SJSA1 (cell line): ENCODE measurements at places on chromosomes 1 and 21. TPM values are rescaled to one million over a fixed set of nuclear protein-coding genes. Genes with fewer than 3 reads are reported as not detected.

S100A7A gene
- total RNA-seq: not detected in 2 replicates

S100A8 gene
- total RNA-seq: not detected in 2 replicates

OR2T2 gene
- not detected in 2 replicates for total RNA-seq

GRCh38 chr1:229028544-229028943, 242.4 kb upstream of the RAB4A start:
- H3K27me3 ChIP-seq: no peaks in the 10 kb centered on the region
- no peaks in the 10 kb centered on the region for H3K36me3 ChIP-seq
- peaks cover 21% of the 10 kb centered on the region for H3K4me1 ChIP-seq
- DNase-seq: no peak
- no peak overlapping the region for H3K27ac ChIP-seq

AQP10 gene
- not detected in 2 replicates for total RNA-seq

KRTAP8-1 gene
- not detected in 2 replicates for total RNA-seq

DNA sequence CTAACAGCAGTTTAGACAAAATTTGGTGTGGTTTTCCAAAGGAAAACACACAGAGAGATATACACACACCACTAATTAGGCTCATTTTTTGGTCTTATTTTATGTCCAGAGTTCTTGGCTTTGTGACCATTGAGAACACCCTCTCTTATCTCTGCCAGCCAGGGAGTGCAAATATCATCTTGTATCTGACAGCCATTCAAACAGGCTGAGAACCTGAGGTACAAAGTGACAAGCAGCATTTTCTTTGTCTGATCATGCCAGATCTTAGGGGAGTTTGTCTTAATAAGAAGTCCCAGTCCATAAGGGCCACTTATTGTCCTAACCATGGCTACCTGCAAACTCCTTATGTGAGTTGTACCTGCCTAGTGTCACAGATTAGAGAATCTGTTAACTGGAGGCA, 1165.2 kb downstream of the BRINP3 start:
- no peaks in the 10 kb centered on the region for H3K36me3 ChIP-seq
- H3K4me1 ChIP-seq: no peaks in the 10 kb centered on the region
- H3K4me3 ChIP-seq: no peak overlapping the region
- H3K27me3 ChIP-seq: no peaks in the 10 kb centered on the region
- no peak overlapping the region for H3K27ac ChIP-seq

GRCh38 chr1:194929357-194929756, 1678.9 kb downstream of the KCNT2 start:
- H3K4me1 ChIP-seq: no peaks in the 10 kb centered on the region
- H3K27ac ChIP-seq: no peak overlapping the region
- no peak overlapping the region for H3K4me3 ChIP-seq
- H3K36me3 ChIP-seq: no peaks in the 10 kb centered on the region
- DNase-seq: no peak

DNA sequence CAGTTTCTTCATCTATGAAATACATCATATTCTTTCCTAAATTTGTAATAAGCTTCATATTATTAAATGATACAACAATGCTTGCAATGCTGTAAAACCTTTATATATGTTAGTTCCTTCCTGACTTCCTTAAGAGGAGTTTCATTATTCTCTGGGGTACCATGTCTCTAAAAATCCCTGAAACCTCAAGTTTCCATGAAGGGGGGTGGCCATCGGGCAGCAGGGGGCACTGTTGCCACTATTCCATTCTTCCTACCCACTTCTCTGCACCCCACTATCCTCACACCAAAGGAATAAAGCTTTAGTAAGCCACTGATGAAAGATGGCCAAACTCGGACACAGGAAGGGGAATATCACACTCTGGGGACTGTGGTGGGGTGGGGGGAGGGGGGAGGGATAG, 9.0 kb upstream of the DMRTB1 start:
- no peaks in the 10 kb centered on the region for H3K27me3 ChIP-seq
- H3K36me3 ChIP-seq: no peaks in the 10 kb centered on the region
- H3K4me1 ChIP-seq: peaks cover 29% of the 10 kb centered on the region
- no peak for DNase-seq
- H3K4me3 ChIP-seq: no peak overlapping the region

RGS8 gene
- 0.37 TPM in 1 of 2 replicates, not detected in the other for total RNA-seq

DNA sequence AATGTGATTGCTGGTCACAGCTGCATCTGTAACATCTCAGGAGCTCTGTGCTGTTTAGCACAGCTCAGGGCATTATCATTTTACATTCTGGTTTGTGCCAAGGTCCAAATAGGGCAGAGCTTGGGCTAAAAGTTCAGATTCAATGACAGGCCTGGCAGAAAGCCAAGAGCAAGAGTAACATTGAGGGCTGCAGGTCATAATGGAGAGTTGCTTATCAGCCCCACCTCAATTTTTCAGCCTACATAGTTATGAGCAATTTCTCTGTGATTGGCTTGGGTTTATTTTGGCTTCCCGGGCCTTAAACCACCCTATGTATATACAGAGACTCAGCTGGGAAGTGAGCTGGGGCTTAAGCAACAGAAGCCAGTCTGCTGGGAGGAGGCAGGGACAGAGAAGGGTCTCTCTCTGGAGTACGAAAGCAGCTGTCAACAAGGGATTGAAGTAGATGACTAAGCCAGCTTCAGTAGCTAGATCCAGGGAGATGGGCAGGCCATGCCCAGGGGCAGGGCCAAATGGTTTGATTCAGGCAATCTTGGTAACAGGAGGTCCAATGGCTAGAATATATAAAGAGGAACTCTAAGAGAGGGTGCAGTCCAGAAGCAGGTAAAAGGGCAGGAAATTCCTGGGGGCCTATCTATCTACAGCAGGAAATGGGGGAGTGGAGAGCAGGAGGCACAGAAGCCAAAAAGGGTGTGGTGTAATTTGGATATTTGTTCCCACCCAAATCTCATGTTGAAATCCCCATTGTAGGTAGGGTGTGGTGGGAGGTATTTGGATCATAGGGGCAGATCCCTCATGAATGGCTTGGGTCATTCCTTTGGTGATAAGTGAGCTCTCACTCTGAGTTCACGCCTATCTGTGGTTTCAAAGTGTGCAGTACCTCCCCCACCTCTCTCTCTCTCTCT, 49.0 kb downstream of the BRINP2 start:
- no peak for DNase-seq
- H3K27me3 ChIP-seq: no peaks in the 10 kb centered on the region
- H3K27ac ChIP-seq: no peak overlapping the region
- no peaks in the 10 kb centered on the region for H3K4me1 ChIP-seq

- H3K27ac ChIP-seq: no peak overlapping the region
- H3K27me3 ChIP-seq: no peaks in the 10 kb centered on the region
- DNase-seq: no peak
- no peak overlapping the region for H3K4me3 ChIP-seq
- H3K36me3 ChIP-seq: peaks cover 17% of the 10 kb centered on the region
These were observed 76.7 kb downstream of the ASH1L start for GRCh38 chr1:155485945-155486344.

SLC26A9 gene
- not detected in 2 replicates for total RNA-seq

C8A gene
- total RNA-seq: not detected in 2 replicates

GRCh38 chr1:211939876-211940468, 95.4 kb downstream of the INTS7 start:
- H3K4me1 ChIP-seq: no peaks in the 10 kb centered on the region
- no peaks in the 10 kb centered on the region for H3K27me3 ChIP-seq
- no peak overlapping the region for H3K27ac ChIP-seq
- DNase-seq: no peak

DNA sequence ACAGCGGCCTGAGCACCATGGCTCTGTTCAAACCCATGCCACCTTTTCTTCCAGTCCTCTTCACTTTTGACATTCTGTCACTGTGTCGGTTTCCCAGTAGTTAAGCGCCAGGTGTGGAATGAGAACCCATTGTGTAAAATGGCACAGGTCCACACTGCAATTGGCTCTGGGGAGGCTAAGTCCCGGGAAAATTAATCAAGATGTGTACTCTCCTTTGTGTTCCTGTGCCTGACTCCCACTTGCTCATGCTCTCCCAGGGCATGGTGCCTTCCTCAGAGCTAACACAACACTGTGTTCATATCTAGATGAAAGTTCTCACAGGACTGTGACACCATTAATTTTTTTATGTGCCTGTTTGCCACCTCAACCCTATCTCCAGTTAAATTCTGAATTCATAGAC, 59.0 kb upstream of the BTG3 start:
- H3K36me3 ChIP-seq: no peaks in the 10 kb centered on the region
- peaks cover 6% of the 10 kb centered on the region; the same call in 1 of the 2 replicates for H3K4me1 ChIP-seq
- H3K27me3 ChIP-seq: no peaks in the 10 kb centered on the region
- H3K27ac ChIP-seq: no peak overlapping the region

DNA sequence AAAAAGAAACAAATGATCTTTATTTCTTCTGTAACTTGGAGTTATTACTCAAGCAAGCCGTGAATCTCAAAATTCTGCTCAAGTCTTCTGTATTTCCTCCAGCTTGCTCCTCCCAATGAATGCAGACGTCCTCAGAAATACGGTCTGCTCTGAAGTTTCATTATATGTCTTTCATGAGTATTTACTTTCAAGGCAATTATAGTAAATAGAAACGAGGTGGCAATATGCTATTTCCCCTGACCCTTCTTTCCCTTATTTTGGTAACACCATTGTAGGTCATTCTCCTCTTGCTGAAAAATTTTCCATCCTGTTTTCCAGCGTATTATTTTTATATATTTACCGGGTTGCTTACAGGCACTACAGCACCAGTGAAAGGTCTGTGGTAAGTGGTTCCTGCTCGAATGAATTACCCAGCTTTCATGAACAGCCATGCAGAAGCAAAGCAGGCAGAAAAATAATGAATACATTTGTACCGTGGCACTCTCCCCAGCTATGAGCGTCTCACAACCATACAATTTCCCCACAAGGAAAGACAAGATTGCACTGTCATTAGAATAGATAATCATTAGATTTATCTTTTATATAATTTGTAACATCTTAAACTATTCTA, 350.9 kb upstream of the PKN2 start:
- no peak overlapping the region for H3K27ac ChIP-seq
- H3K27me3 ChIP-seq: no peaks in the 10 kb centered on the region

GRCh38 chr1:41627491-41628280, 143.2 kb upstream of the EDN2 start:
- H3K36me3 ChIP-seq: peaks cover 3% of the 10 kb centered on the region; the same call in 1 of the 2 replicates
- peak overlapping the region; percentile 86 for H3K27ac ChIP-seq
- H3K4me3 ChIP-seq: no peak overlapping the region

NMNAT2 gene
- total RNA-seq: 0.50 and 0.60 TPM in 2 replicates

- no peaks in the 10 kb centered on the region for H3K27me3 ChIP-seq
- no peak overlapping the region for H3K4me3 ChIP-seq
- H3K36me3 ChIP-seq: 0 out of 2 replicates have a peak, but pooled peaks cover 3% of the 10 kb centered on the region
- peak overlapping the region; percentile 57 for H3K27ac ChIP-seq
- DNase-seq: no peak
- H3K4me1 ChIP-seq: peaks cover 63% of the 10 kb centered on the region
These were observed 61.5 kb downstream of the RUNX1 start for GRCh38 chr21:34987501-34988072.

DNA sequence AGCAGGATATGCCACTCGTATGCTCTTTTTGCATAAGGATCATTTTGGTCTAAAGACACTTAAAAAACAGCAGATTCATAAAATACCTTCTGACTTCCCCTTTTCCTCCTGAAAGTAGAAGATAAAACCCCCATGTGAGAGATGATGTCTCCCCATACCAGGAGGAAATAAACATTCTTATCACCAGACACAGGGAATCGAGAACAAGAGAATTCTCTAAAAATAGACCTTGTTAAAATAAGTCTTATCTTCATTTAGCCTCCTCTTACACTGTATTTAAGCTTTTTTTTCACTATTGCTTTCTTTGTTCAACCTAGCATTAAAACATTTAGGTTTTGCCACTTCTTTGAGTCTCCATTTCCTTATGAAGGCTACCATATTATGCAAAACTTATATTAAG, 709.3 kb downstream of the KCNT2 start:
- H3K36me3 ChIP-seq: no peaks in the 10 kb centered on the region
- H3K4me1 ChIP-seq: no peaks in the 10 kb centered on the region
- H3K27me3 ChIP-seq: no peaks in the 10 kb centered on the region
- no peak overlapping the region for H3K4me3 ChIP-seq
- H3K27ac ChIP-seq: no peak overlapping the region

SERPINC1 gene
- 0.34 TPM in 1 of 2 replicates, not detected in the other for total RNA-seq

DNA sequence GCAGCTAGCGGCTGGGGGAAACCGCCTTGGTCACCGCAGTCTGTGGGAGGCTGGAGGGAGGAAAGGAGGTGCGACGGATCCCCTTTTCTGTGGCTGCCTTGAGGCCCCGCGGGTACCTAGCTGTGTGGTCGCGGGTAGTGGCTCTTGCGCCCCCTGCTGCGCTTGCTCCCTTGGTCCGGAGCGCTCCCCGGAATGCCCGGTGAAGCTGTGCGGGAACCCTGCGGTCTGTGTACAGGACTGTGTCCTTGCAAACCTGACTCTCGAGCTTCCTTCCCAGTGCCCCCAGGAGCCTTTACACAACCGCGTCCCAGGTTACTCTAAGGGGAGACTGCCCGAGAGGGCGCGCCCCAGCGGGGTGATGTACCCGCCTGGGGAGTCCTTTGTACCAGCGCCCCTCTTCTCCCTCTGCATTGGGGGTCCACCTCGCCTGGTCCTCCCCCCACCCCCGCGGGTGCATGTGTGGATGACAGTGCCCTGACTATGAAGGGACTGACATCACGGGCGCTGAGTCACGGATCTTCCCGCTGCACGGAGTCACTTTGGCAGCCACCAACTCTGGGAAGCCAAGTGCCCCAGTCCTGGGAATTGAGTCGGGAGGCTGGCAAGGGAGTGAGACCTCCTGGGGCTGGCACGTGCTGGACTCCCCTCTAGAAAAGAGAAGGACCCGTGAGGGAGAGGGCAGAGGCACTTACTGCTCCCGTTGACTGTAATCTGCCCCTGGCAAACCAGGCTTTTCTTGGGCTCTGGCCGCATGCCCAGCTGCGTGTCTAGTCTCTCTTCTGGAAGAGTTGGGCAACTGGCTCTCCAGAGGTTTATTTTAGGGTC, 816 bp downstream of the IL6R start:
- H3K36me3 ChIP-seq: no peaks in the 10 kb centered on the region
- H3K4me1 ChIP-seq: peaks cover 38% of the 10 kb centered on the region
- DNase-seq: peak; percentile 88
- H3K27me3 ChIP-seq: no peaks in the 10 kb centered on the region
- H3K27ac ChIP-seq: peak overlapping the region; percentile 80

FMN2 gene
- 12.7 and 32.6 TPM in 2 replicates for total RNA-seq

GRCh38 chr1:16180291-16180824, 24.5 kb upstream of the EPHA2 start:
- H3K27ac ChIP-seq: peak overlapping the region; percentile 93; the same call in 1 of the 2 replicates
- no peak overlapping the region for H3K4me3 ChIP-seq
- peaks cover 62% of the 10 kb centered on the region for H3K4me1 ChIP-seq
- no peaks in the 10 kb centered on the region; the same call in 1 of the 2 replicates for H3K36me3 ChIP-seq
- H3K27me3 ChIP-seq: no peaks in the 10 kb centered on the region

FCRL6 gene
- total RNA-seq: not detected in 2 replicates

DNA sequence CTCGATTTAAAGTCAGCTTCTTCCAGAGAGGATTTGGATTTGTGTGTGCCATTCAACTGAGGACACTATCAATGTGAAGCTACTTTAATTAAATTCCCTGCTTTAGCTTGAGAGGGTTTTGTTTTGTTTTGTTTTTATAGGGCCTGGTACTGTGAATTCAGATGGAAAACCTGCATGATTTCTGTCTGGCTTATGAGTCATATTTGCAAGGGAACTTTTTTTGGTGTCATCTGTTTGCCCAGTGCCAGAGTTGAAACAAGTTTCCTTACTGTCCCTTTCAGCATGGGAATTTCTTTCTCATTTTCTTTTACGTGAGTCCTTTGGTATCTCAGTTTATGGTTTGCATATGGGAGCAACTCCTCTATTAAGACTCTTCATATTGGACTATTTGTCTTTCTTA, 194.6 kb downstream of the GREM2 start:
- H3K4me1 ChIP-seq: no peaks in the 10 kb centered on the region
- no peak overlapping the region for H3K27ac ChIP-seq
- no peak for DNase-seq
- H3K27me3 ChIP-seq: no peaks in the 10 kb centered on the region

- H3K36me3 ChIP-seq: peaks cover 24% of the 10 kb centered on the region
- peak; percentile 92 for DNase-seq
These were observed 549 bp downstream of the KDM4A start for GRCh38 chr1:43650310-43651085.
